ENCODE measurements at places on chromosomes 1 and 21.
A peak's percentile ranks its signal among the peaks of the same experiment; 100 is the strongest.

GRCh38 chr1:200883118-200883517, 10.3 kb downstream of the GPR25 start:
- no peak for DNase-seq

GRCh38 chr1:16167331-16168143, 11.7 kb upstream of the EPHA2 start:
- DNase-seq, result no peak

- DNase-seq, result no peak
These were observed 1.2 kb downstream of the UBR4 start for GRCh38 chr1:19208710-19209438.

GRCh38 chr1:56094168-56094567, 485.2 kb downstream of the PLPP3 start:
- no peak for DNase-seq

- DNase-seq, result no peak
These were observed 1.3 kb upstream of the LSS start for GRCh38 chr21:46229923-46230260.

GRCh38 chr1:23868557-23869016, 497 bp upstream of the FUCA1 start:
- DNase-seq, result no peak

DNA sequence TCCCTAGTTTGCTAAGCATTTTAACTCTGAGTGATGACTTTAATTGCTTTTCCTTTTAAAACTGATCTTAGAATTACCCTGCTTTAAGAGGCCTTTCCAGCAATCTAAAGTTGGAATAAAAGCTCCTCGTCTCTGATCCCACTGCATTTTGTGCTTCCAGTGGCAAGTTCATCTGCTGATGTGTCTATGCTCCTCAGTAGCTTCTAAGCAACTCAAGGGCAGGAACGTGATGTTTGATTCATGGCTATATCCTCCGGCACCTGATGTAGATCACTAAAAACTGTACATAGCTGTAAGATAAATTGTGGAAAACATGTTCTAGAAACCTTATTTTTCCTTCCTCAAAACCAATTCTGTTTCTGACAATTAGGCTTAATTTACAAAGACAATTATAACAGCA, 12.5 kb downstream of the CYYR1 start:
- no peak for DNase-seq

DNA sequence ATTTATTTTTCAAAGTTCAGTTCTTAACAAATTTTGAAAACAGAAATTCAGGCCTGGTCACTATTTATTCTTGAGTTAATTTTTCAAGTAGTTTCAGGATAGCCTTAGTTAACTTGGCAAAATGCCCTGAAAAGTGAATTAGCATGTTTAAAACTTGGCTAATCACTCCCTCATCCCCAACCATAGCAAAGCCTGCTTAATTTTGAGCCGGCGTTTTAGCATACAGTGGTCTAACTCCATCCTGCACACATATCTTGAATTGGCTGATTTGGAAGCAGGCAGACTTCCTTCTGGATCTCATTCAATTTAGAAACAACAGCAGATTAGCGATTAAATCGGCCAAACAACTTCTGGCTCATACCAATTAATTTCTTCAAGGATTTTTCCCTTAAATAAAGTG, 439.2 kb downstream of the PTBP2 start:
- DNase-seq, result no peak

GRCh38 chr1:84584126-84584525, 9.9 kb upstream of the CTBS start:
- no peak for DNase-seq

DNA sequence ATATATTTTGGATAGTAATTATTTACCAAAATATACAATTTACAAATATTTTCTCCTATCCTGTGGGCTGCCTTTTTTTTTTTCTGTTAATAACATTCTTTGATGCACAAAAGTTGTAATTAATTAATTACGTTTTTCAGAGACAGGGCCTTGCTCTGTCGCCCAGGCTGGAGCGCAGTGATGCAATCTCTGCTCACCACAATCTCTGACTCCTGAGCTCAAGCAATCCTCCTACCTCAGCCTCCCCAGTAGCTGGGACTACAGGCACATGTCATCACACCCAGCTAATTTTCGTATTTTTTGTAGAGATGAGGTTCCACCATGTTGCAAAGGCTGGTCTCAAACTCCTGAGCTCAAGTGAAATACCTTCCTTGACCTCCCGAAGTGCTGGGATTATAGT, 21.3 kb upstream of the ZMYM4 start:
- no peak for DNase-seq

DNA sequence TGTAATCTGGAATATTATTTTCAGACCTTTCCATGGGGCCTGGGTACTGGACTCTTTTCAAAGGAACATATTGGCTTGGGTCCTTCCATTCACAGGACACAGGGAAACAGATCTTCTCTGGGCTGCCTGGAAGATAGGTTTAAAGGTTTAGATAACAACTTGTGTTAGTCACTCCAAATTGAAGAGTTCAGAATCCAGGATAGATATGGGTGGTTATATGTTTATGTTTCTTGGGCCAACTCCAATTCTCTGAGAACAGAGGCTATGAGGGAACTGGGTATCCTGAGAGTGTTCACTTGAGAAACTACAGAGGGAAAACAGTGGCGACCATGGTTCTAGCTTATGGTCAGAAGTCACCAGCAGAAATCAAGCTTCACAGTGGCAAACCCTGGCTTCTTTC, 8.7 kb upstream of the PIGM start:
- DNase-seq, result no peak

DNA sequence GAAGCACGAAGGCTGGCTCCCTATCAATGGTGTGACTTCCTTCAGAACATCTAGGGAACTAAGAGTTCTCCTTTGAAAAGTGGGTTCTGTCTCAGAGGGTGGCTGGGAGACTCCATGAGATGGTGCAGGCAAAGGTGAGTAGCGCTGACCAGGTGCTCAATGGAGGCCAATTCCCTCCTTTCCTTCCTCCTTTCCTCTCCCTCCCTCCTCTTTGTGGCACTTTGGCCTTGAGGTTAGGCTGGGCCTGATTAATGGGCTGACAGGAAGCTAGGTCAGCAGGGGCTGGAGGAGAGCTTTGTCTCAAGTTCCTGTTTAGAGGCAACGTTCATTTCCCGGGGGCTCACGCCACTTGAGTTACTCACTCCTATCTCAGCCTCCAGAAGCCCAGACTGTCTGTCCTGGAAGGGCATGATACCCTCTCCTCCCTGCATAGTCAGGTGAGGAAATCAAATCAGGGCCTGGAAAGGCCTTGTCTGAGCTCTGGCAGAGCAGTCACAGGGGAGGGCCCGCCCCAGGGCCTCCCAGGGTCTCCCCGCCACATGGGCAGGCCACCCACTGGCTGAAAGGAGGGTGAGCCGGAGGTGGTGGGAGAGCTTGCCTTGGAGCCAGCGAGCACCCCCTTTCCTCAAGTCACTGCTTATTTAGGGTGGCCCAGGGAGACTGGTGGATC, 58.4 kb upstream of the SSBP3 start:
- no peak for DNase-seq

- DNase-seq, result no peak
These were observed 77.6 kb downstream of the DUSP10 start for GRCh38 chr1:221664253-221664652.

- no peak for DNase-seq
These were observed 56.7 kb upstream of the PUM1 start for GRCh38 chr1:31122101-31122735.

DNA sequence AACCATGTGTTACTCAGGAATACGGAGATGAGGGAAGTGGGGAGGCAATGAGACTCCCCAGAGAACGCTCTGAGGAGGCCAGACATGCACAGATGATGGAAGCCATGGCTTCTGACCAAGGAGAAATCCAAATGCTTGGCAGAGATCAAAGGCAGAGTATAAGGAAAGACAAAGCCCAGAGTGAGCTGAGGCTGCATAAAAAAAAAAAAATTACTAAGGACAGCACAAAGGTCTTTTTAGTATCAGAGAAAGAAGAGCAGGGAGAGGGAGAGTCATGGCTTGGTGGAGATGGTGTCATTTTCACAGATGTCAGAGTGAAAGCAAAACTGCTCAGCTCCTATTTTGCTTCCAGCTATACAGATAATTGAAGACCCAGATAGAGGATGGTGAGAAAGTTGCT, 8.1 kb upstream of the NCF2 start:
- DNase-seq, result no peak

- DNase-seq, result no peak
These were observed 48.1 kb downstream of the USP1 start for GRCh38 chr1:62484824-62485468.

DNA sequence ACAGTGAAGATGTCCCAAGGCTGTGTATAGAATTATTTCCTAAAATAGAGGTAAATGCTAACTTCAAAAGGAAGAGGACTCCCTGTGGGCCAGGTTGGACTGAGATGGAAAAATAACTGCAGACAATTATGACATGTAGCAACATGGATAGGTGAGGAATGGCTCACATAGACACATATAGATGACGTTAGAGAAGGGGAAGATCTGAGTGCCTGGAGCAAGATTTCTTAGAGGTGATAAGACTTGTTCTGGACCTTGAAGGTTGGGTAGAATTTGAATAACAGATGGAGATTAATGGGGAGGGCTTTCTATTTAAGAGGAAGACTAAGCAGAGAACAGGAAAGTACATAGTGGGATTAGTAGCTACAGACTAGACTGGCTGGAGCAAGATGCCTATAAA, 76.9 kb downstream of the C1orf21 start:
- no peak for DNase-seq

DNA sequence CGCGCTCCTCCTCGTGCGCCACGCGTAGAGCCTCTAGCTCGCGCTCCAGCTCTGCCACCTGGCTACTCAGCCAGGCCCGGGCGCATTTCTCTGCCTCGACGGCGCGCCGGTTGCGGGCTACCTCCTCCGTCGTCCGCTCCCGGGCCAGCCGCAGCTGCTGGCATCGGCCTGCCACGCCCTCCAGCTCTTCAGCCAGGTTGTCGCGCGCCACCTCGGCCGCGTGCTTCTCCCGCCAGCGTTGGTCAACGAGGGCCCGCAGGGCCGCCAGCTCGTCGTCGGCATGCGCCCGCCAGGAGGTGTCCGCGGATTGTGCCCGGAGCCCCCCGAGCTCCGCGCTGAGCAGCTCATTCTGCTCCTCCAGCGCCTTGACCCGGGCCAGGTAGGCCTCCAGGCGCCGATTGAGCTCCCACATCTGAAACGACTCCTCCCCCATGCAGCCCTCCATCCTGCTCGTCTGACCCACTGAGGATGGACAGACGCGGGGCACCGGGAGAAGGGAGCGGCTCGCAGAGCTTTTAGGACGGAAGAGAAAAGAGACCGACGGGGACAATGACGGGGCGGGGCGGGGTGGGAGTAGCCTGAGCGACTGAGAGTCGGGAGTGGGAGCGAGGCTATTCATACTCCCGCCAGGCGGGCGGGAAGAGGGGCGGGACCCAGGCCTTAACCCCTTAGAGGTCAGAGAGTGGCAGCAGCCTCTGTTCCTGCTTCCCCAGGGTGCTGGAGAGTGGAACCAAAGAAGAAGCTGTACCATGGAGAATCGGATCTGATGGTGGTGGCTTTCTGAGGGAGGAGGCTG, at the start of gene NES:
Gene NES (minus strand): TSS at position 588 of the 796 bp plus-strand sequence. CDS start 143 bp downstream, at position 445.
- no peak for DNase-seq

GRCh38 chr1:225430301-225430700, 2.5 kb upstream of the LBR start:
- no peak for DNase-seq

DNA sequence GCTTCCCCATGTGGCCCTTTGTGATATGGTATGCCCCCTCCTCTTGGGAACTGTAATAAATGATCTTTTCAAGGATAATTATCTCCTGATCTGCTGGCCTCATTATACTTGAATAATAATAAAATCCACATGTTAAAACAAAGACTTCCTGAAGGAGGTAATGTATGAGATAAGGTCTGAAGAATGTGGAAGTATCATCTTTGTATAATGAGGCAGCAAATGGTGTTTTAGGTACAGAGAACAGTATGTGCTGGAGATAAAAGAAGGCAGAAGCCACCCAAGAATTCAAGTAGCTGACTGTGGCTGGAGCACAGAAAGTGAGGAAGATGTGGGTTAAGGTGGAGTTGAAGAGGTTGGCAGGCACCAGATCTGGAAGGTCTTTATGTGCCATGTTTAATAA, 12.8 kb upstream of the COG2 start:
- no peak for DNase-seq

DNA sequence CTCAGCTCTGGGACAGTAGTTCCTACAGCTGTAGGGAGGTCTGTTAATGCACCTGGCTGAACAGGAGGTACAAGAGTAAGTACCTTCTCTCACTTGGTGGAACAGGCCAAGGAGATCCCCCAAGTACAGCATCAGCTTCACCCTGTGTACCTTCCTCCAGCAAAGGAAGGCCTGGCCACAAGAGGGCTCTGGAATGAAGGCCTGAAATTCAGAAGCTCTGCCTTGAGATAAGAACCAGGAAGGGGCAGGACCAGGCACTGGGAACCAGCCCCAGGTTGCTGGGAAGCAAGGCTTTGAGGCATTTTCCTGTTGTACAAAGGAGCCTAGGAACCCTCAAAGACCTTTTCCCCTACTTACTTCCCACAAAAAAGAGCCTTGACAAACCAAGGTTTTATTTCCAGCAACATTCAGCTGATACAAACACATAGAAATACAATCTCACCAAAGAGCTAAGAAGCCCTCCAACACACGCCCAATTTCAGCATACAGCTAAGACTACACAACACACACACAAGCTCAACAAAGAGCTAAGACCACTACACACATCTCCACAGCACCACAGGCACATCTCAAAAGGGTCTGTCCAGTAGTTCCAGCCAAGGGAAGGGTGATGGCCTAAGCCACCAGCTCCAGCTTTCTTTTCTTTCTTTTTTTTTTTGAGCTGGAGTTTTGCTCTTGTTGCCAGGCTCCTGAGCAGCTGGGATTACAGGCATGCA, 23.5 kb downstream of the F11R start:
- no peak for DNase-seq

- DNase-seq, result peak; percentile 17
These were observed 12.3 kb downstream of the COLGALT2 start for GRCh38 chr1:184025242-184025675.
